Occipital lobe (tissue), 3 donors: ENCODE measurements at places on chromosomes 11 and 22. TPM values are rescaled to one million over a fixed set of nuclear protein-coding genes. Genes with fewer than 3 reads are reported as not detected.
A peak's percentile ranks its signal among the peaks of the same experiment; 100 is the strongest.

DNA sequence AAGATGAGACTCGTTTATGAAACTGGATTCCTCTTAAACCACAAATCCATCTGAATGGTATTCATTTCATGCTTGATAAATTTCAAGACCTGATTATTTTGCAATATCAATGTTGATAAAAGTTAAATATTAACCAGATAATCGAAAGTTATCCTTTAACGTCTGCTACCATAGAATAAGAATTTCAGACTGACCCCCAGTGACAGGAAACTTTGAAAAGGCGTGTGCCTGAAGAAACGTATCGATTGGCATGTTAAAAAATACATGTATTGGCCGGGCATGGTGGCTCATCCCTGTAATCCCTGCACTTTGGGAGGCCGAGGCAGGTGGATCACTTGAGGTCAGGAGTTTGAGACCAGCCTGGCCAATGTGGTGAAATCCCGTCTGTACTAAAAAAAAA is 13.9 kb downstream of the SCGB1A1 start:
- no peak for DNase-seq

GRCh38 chr11:47361419-47361818 is 8.9 kb upstream of the MYBPC3 start:
- no peak for DNase-seq

DNA sequence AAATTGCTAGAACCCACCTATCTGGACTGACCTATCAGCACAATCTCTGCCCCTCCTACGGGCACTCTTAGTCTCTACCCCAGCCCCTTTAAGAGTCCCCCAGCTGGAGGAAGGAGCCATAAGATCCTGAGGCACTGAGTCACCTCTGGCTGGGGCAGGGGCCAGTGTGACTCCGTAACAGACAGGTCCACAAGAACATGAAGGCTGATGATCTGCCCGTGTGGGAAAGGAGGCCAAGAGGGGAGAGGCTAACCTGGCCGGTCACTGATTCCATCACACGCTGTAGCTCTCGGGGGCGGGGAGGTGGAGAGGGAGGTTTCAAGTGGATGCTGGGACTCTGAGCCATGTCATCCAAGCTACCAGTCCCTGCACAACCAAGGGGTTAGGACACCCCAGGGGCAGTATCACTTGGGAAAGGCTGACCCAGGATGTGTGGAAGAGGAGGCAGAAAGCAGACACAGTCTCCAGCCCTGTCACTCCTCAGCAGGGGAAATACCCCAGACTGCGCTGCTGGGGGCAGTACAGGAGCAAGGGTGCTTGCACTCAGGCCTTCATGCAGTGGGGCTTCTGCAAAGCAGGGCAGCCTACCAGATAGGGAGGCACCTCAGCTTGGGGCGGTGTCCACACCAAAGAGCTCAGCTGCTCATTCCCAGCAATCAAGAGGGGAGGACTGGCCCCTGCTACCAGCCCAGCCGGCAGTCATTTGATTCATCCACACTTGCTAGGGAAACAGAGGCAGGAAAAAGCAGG is 22.3 kb downstream of the ARHGAP1 start:
- DNase-seq = no peak

DNA sequence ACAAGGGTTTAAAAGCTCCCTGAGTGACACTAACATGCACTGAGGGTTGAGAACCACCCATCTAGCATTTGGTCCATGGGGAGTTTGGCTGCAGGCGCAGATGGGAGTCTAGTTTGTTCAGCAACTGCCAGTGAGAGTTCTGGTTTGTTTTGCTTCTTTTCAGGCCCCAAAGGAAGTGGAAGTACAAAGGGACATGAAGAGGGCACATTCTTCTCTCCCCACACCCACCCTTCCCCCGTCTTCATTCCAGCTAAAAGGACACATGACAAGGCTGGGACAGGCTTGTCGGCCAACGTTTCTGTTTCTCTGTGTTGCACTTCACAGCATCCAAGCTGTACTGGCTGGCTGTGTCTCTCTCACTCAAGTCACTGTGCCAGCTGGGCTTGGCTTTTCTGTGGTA is 8.2 kb upstream of the ENDOD1 start:
- DNase-seq = peak; percentile 54

- no peak for DNase-seq
These were observed 8.8 kb downstream of the TOLLIP start for GRCh38 chr11:1300569-1301187.

DNA sequence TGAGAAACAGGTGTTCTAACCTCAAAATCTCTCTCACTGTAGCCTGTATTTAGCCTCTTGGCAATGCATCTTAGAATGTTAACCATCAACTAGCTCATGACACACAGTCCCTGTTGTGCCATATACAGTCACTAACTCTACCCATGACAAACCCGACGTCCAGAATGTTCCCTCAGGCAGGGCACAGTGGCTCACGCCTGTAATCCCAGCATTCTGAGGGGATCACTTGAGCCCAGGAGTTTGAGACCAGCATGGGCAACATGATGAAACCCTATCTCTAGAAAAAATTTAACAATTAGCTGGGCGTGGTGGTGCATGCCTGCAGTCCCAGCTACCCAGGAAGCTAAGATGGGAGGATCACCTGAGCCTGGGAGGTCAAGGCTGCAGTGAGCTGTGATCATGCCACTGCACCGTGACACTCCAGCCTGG is 18.2 kb upstream of the CCDC34 start:
- no peak for DNase-seq

DNA sequence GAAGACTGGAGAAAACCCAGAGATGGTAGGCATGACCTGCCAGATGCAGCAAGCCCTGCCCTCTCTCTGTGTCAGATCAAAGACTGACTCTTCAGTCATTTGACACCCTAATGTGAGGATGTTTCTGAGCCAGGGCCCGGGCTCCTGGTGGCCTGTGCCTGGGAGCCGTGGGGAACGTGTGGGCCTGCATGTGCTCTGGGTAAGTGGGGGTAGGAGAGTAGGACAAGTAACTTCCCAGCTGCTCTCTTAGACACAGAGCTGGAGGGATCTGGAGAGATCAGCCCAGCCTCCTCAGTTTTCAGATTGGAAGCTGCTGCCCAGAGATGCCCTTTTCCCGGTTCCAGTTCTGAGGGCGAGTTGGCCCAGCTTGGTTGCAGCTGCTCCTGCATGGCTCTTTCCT is 110.8 kb downstream of the TEAD1 start:
- DNase-seq = no peak

GRCh38 chr11:76119032-76119431 is 87.3 kb downstream of the WNT11 start:
- no peak for DNase-seq

DNA sequence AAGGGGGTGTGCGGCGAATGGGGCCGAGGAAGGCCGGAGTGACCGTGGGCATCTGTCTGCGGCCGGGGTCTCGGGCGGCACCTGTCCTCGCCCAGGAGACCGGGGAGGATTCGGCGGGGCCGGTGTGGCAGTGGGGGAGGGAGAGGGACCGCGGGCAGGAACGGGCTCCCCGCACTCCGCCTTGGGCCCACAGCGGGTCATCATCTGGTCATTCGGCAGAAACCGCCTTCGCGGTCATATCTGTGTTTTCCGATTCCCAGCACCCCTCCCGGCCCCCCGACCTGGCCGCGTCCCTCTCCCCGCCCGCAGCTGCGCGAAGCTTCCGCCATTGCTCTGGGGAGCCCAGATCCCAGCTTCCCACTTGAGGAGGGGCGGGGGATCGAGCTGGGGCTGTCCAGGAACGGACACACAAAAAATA is 824 bp upstream of the CBX6 start:
- no peak for DNase-seq

Gene TRIM51
- not detected for total RNA-seq

DNA sequence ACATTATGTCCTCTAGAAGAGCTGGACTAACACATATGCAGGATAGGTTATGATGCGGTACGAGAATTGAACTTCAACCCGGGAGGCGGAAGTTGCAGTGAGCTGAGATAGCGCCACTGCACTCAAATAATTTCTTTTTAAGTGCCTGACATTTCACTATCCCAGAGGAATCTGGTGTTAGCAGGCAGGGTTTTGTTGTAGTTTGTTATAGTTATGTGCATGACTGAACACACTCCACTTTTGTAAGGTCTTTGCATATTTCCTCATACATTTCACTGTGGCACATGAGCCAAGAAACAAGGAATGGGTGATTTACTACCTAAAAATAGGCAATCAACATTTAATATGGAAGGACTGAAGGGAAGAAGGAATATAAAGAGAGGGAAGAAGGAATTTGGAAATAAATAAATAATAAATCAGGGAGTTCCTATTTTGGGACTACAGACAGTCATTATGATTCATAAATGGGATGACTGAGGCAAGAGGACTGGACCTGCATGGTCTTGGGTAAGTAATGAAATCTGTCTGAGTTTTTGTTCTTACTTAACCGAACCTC is 8.7 kb upstream of the HIPK3 start:
- no peak for DNase-seq

DNA sequence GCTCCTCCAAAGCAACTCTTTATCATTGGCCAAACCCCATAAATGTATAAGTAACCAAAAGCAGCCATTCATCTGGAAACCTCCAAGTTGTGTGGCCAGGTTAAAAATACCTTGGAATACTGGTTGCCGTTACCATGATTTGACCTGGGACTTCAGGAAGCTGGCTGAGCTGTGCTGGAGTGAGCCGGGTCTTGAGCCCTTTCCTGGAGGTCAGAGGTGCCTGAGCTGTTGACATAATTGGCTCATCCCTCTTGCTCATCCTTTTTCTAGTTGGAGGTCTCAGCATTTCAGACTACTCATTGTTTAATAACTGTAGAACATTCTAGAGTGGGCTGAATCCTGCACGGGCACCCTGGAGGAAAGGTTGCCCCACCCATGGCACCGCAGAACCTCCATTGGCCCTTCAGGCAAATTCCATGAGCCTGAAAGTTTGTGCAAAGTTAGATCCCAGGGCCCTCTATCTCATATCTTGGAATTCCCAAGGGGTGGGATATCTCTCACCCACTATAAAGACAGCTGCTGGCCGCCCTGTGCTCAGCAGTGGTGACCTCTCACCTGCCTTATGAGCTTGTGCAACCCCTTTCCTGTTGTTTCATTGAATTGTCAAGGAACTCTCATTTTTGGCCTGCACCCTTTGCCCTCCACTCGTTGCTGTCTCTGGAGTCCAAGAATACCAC is 77.0 kb downstream of the C22orf31 start:
- DNase-seq = no peak

- DNase-seq = peak; percentile 72
These were observed 3.1 kb downstream of the CDC42EP1 start for GRCh38 chr22:37563153-37564081.

Gene KDM4E
- not detected for total RNA-seq

Gene RNF214
- 16.4 TPM for total RNA-seq

- no peak for DNase-seq
These were observed 63.4 kb upstream of the CARD18 start for GRCh38 chr11:105202844-105203548.

Gene POU2AF1
- total RNA-seq = not detected

- DNase-seq = no peak
These were observed 173.0 kb upstream of the CADM1 start for GRCh38 chr11:115677190-115677589.

- DNase-seq = no peak
These were observed 49.3 kb downstream of the IGLL1 start for GRCh38 chr22:23530766-23531282.

Gene NEFH
- 0.47 TPM for total RNA-seq

DNA sequence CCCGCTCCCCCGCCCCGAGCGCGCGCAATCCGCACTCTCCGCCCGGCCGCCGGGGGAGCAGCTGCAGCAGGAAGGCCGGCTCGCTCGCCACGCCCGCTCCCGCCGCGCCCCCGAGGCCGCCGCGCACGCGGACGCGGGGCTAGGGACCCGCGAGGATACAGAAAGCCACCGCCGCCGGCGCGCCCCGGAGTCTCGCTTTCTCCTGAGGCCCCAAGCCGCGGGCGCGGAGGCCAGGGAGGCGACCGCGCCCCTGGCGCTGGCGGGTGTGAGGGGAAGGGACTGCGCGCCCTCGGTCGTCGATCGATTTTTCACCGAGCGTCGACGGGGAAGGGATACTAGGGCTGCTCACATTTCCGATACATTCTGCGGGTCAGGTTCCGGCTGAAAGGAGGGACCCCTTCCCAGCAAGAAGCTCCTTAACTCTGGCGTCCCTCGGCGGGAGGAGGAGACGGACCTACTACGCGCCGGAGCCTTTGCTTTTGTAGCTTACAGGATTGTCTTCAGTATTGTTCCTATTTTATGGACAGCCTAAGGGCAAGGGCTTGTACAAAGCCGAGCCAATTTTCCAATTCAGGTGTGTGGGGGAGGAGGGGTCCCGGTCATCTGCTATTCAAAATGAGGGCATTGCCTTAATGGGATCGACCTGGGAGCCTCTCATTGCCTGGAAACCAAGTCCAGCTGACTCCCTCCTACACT is 416 bp upstream of the GAB2 start:
- peak; percentile 75 for DNase-seq

Gene PTGDR2
- 1.6 TPM for total RNA-seq

- DNase-seq = no peak
These were observed 686 bp downstream of the USP2 start for GRCh38 chr11:119380827-119381180.

Gene CARNS1
- total RNA-seq = 0.16 TPM

GRCh38 chr11:75493626-75494025 is 32.1 kb downstream of the GDPD5 start:
- DNase-seq = no peak

DNA sequence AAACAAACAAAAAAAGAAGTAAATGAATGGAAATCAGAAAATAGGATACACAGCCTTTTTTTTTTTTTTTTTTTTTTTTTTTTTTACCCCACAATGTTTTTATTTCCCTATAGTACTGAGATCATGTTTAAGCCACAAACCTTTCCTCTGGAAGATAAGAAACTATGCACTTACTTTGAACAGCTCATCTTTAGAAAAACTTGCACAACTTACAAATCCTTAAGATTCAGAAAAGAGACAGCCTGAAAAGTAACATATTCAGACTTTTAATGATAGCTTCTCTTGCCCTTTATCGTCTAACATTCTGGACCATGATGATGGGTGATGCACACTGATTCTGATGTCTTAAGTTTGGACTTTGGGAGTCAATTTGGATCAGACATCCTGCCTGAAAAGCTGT is 80.3 kb downstream of the TNRC6B start:
- no peak for DNase-seq

Gene TST
- 5.5 TPM for total RNA-seq

- no peak for DNase-seq
These were observed 160.9 kb downstream of the ENTHD1 start for GRCh38 chr22:39732625-39733024.

- DNase-seq = peak; percentile 74
These were observed 7.8 kb upstream of the L3MBTL2 start for GRCh38 chr22:41197038-41197972.

Gene SPDYC
- total RNA-seq = not detected

- DNase-seq = no peak
These were observed 11.7 kb downstream of the NRXN2 start for GRCh38 chr11:64711138-64711955.

GRCh38 chr11:122354025-122354697 is 238.1 kb upstream of the BLID start:
- DNase-seq = no peak
